Stimulated activated CD4-positive, alpha-beta T cell treated with anti-CD3 and anti-CD28 coated beads, Interleukin-15, amount 100 ng/mL, for 1 hour (primary cell): ENCODE measurements at places on chromosomes 12 and 14.

DNA sequence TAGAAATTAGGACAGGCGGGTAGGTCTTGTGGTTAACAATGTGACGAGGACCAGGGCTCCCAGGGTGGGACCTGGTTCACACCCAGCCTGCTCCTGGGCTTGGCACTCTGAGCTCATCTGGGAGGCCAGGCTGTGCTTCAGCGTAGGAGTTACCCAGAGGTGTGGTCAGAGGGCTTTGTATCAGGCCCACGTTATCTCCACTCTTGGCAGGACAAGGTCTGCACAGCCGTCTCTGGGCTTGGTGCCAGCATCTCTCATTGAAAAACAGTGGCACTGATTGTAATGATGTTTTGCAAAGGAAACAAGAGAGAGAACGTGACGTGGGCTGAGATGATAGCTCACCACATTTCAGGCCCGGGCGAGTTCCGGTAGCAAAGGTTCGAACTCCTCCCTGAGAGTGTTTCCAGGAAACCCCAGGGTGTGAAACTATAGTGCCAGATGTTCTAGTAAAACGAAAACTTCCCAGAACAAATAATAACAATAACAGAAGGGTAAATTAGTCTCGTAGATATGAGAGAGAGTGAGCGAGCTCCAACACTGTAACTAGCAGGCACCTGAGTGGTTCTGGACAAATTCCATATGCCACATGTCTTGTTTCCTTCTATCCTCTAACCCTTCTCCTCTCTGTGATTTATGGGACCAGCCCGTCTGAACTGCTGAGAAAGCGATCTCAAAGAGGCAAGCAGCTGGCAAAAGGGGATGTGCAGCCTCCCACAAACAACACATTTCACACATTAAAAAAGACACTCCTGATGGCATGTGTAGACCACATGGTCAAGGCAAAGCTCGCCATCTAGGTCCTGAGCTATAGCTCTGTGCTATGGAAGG is 227.3 kb downstream of the KTN1 start:
- DNase-seq, result no peak

- peak; percentile 36 for DNase-seq
These were observed 46.7 kb downstream of the LRRC74A start for GRCh38 chr14:76872796-76873432.

DNA sequence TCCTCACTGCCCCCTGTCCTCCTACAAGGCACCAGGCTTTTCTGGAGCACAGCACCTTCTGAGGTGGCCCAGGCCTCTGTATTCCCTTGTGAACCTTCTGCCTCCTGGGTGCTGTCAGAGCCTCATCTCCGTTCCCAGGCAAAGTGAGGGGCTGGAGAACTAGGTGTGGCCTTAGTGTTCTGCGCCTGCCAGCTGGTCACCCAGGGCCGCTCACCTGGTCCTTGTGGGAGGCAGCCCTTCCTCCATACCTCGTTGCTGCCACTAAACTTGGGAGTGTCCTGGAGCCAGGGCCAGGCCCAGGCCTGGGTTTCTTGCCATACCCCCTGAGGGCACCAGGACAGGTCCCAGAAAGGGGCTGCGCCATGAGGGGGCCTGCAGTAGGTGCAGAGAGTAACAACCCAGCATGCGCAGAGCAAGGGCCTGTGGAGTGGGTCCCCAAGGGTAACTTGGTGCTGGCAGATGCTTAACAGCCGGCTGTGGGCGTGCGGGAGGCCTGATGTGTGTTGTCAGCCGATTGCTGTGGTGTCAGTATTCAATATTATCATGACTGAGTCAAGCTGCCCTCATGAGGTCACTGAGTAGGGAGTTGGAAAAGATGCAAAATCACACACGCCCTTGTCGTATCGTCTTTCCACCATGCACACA is 17.1 kb downstream of the OTUB2 start:
- no peak for DNase-seq

DNA sequence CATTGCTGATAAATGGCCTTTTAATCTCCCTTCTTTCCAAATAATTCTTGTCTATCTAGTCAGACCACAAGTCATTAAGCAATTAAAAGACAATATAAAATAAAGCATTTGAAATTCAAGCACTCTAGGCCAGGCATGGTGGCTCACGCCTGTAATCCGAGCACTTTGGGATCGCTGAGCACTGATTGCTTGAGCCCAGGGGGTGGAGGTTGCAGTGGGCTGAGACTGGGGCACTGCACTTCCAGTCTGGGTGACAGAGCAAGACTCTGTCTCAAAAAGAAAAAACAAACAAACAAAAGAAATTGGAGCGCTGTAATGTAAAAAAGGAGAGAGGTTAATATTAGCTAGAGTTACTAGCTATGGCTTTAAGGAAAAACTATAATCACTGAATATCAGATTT is 30.5 kb upstream of the CSRP2 start:
- DNase-seq, result no peak

DNA sequence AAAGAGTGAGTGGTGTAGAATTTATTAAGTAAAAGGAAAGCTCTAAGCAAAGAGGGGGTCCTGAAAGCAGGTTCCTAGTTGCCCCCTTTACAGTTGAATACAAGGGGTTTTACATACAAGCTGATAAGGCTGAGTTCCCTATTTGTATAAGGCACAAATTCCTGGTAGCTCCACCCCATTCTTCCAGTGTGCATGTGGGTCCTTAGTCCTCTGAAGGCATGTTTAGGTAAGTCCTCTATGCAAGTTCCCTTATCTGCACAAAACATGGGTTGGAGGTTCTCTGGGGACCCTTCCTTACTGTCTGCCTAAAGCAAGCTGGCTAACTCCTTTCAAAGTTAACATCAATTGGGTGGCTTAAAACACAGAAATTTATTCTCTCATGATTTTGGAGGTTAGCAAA is 2.9 kb upstream of the FAR2 start:
- DNase-seq, result no peak

GRCh38 chr12:22624548-22624869 is 462 bp upstream of the ETNK1 start:
- DNase-seq, result no peak

- no peak for DNase-seq
These were observed at the start of gene KCNK13 for GRCh38 chr14:90061685-90062126. Gene KCNK13 (plus strand): TSS chr14:90061994. CDS start chr14:90062206, 212 bp downstream.

GRCh38 chr12:52838609-52839435 is 4.7 kb upstream of the KRT79 start:
- DNase-seq, result no peak

- DNase-seq, result no peak
These were observed 69.4 kb upstream of the ACTN1 start for GRCh38 chr14:69048456-69048855.

- no peak for DNase-seq
These were observed 138.1 kb downstream of the GPR65 start for GRCh38 chr14:88142997-88143396.

GRCh38 chr14:60760644-60761364 is 26.2 kb downstream of the MNAT1 start:
- no peak for DNase-seq

GRCh38 chr12:6211421-6211869 is 11.2 kb downstream of the CD9 start:
- DNase-seq, result no peak

DNA sequence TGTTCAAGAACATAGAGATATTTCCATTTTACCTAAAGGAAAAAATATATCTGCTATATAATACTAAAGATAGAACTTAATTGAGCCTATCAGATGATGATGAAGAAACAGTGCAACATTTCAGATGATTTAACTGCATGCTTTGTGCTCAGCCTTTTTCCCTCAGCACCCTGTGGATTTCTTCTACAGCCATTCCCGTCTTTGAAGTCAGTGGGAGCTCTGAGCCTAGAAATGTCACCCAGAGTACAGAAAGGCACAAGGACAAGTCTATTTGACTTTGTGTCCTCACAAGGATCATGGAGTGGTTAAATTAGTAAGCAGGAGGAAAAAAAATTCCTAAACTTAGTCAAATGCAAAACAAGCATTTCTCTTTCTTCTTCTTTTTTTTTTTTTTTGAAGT is 994.0 kb upstream of the FLRT2 start:
- DNase-seq, result no peak

DNA sequence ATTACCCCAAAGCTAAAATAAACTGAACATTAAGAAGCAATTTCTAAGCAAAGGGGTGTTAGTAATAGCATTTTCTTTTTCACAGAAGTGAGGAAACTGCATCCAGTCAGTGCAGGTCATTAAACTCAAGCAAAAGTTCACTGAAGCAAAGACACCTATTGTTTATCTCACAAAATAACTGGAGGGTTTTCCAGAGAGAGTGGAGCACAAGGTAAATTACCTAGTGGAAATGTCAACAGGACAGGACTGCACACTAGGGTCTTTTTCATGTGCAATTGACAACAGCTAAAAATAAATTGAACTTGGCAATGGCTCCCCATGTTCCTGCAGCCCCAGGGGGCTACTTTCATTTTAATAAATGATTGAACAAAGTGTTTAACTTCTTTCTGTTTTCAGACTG is 742.0 kb downstream of the GALC start:
- DNase-seq, result no peak

DNA sequence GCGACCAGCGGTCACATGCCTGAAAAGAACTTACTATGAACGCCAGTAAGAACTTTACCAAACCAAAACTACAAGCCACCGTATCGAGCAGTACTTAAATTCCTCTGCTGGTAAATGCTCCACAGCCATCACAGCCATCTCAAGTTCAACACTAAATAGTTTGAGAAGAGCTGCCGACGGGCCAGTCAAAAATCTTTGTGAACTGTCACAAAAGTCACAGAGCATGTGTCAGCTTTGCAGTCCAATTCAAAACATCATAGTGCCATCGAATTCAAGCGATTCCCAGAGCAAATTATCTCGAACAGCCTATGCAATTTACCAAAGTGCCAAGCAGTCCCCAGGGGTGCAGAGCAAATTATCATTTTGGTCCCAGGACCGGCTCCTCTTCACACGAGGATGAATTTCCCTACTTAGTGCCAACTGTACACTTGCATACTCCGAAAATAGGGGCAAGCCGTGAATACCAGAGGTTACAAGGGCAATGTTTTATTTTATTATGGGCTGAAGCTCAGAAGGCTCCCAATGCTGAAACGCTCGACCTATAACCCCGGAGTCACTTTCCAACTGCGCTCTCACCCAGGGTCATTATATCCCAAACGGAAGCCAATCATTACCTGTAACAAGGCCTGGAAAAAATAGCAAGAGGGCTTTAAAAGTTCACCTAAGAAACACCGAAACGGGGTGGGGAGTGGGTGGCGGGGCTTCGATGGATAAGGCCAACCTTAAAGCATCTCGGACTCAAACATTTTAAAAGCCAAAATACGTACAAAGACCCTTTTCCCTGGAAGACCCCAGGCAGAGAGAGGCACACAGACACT is 1.1 kb downstream of the LRP6 start:
- DNase-seq, result no peak

DNA sequence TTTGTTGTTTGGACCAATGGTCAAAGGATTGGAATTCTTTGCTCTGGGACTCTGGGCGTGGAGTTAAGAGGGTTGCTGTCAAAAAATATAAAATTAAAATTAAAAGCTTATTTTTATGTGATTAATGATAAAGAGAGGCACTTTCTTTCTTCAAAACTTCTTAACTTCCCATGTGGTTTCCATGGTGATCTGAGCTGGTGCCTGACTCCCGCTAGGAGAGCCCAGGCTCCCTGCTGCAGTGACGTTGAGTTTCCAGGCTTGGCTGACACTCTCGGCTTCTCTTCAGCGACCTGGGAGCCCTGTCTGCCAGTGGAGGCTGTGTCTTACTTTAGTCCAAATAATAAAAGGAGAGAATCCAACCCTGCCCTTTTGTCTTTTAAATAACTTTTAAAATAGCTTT is 84.4 kb downstream of the GALC start:
- DNase-seq, result no peak

- DNase-seq, result no peak
These were observed 17.6 kb upstream of the AMIGO2 start for GRCh38 chr12:47097276-47097896.

DNA sequence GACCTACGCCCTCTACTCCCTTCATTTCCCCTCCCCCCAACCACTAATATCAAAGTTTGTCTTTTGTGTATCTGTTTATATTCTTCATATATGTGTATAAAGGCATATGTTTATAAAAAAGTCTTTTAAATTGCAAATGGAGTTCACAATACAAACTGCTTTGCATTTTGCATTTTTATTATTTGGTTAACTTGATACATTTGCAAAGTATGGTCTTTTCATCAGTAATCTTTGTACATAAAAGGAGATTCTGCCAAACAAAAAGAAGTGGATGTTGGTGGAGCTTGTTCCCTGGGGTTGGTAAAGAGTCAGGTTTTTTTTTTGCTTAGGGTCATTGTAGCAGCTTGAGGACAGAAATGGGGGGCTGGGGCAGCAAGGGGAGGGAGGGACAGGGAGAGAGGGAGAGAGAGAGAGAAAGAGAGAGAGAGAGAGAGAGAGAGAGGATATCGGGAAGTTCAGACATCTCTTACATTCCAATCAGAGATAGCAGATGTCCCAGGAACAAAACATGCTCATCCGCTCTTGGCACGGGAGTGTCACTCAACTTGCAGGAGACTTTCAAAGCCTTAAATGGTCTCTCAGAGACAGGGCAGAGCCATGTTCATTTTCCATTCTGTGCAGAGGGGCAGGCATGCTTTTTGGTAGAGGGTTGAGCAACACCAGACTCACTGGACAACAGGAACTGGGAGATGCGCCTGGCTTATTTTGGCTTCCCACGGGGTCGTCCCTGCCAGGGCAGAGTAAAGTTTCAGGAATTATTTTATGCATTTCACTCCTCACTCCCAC is 44.8 kb upstream of the TBX5 start:
- DNase-seq, result no peak

- DNase-seq, result no peak
These were observed 41.3 kb downstream of the RESF1 start for GRCh38 chr12:32000373-32001005.

GRCh38 chr12:108441549-108441948 is 73.5 kb upstream of the FICD start:
- no peak for DNase-seq

DNA sequence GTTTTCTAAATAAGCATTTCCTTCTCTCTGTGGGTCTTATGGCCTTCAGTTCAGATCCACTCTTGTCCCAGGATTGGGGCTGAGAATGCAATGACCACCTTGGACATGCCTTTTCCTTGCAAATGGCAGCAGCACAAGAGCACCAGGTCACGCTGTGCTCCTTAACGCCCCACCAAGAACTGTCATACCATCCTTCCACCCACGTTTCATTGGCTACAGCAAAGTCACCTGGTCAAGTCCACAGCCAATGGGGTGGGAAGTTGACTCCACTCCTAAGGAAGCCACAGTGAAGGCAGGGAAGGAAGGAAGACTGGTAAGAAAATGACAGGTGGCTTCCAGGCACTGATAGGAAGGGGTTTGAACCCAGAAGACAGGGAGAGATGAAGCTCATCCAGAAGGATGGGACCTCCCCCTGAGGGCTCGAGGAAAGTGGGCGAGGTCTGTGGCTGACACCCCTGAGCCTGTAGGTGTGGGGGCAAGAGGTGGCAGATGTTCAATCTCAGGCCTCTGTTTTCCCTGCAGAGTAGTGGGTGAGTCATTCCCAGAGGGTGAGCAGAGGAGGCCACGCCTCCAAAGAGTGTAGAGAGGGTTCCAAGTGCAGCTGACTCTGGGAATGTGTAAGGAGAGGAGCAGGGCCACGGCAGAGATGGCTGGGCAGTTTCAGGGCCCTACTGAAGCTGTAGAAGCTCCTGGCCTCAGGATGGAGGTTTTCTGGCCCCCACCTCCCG is 113.5 kb upstream of the VRK1 start:
- DNase-seq, result no peak
